Calu3 (cell line): ENCODE measurements at places on chromosomes 3 and 15. TPM values are rescaled to one million over a fixed set of nuclear protein-coding genes. Genes with fewer than 3 reads are reported as not detected.

DNA sequence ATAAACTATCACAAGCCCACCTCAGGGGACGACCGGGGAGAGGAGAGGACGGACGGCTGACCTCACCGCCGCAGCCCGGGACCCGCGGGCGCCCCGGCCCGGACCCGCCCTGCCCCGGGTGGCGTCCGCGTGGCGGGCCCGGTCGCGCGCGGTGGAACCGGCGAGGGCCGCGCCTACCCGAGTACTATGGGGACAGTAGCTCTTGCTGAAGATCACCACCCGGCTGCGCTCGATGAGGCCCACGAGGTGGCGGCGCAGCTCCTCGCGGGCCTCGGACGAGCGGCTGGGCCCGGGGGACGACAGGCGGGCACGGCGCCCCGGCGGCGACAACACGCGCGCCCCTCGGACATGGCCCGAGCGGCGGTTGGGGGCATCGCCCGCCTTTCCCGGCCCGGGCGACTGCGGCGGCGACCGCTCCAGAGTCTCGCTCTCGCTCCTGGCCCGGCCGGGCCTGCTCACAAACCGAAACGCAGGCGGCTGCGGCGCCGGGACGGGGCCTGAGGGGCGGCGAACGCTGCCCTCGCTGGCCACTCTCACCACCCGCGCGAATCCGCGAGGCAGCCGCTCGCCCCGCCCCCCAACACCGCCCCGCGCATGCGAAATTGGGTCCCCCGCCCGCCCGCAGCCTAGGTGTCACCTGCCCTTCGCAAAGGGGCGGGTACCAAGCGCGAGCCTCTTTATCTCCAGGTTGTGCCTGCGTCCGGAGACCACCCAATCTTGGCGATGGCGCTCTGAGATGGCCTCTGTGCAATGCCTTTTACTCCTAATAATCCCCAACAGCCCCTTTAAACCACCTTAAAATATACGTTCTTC lies at the start of gene TXNRD3:
TXNRD3 (minus strand) TSS at position 554 of the 813 bp plus-strand sequence.
- H3K36me3 ChIP-seq: peaks cover 18% of the 10 kb centered on the region
- H3K27ac ChIP-seq: peak within 1 kb of the TSS; percentile 35
- H3K4me1 ChIP-seq: peaks cover 12% of the 10 kb centered on the region
- H3K4me3 ChIP-seq: peak within 1 kb of the TSS; percentile 74

GRCh38 chr3:171390051-171390941 lies 69.9 kb downstream of the TNIK start:
- no peak overlapping the region for H3K27ac ChIP-seq
- peaks cover 26% of the 10 kb centered on the region for H3K4me1 ChIP-seq

- H3K4me1 ChIP-seq: peaks cover 10% of the 10 kb centered on the region
- H3K27me3 ChIP-seq: no peaks in the 10 kb centered on the region
- H3K27ac ChIP-seq: peak overlapping the region; percentile 15
- H3K36me3 ChIP-seq: no peaks in the 10 kb centered on the region
- no peak overlapping the region for H3K4me3 ChIP-seq
- no peak for DNase-seq
These were observed 217.2 kb upstream of the CBLB start for GRCh38 chr3:106086038-106086437.

EIF4E3 gene
- total RNA-seq: 8.7 and 10.9 TPM in 2 replicates

SNTN gene
- total RNA-seq: 0.29 TPM in 1 of 2 replicates, not detected in the other

ABI3BP gene
- 5.2 and 19.5 TPM in 2 replicates for total RNA-seq

RSRC1 gene
- 81.3 and 82.1 TPM in 2 replicates for total RNA-seq
